ENCODE measurements at places on chromosomes 16 and 17.

GRCh38 chr17:42002792-42003301 is 14.4 kb downstream of the DNAJC7 start:
- DNase-seq = no peak

- peak; percentile 50 for DNase-seq
These were observed at the start of the genes ABI3 and GNGT2 for GRCh38 chr17:49210158-49211029. TSS of gene ABI3 (plus strand) at chr17:49210707. CDS start at chr17:49210725, 18 bp downstream. TSS of gene GNGT2 (minus strand) at chr17:49210574. CDS start at chr17:49207422, 3,152 bp downstream.

- no peak for DNase-seq
These were observed 13.2 kb downstream of the KLHL36 start for GRCh38 chr16:84661418-84662060.

GRCh38 chr16:79811541-79811940 is 211.0 kb upstream of the MAF start:
- no peak for DNase-seq

- DNase-seq = no peak
These were observed 30.8 kb upstream of the RBBP6 start for GRCh38 chr16:24508614-24509013.

DNA sequence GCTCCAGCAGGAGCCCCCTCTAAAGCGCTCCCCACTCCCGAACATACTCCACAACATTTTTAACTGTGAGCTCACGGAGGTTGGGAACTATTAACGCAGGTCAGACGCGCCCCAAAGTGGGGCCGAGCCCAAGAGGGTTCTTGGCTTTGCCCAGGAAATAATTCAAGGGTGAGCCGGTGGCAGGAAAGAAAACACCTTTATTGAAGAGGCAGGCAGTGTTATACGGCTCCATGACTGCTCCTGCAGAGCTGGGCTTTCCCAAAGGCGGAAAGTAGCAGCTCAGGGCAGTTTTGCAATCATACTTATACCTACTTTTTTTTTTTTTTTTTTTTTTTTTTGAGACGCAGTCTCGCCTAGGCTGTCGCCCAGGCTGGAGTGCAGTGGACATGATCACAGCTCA is 6.2 kb downstream of the ADCY9 start:
- no peak for DNase-seq

DNA sequence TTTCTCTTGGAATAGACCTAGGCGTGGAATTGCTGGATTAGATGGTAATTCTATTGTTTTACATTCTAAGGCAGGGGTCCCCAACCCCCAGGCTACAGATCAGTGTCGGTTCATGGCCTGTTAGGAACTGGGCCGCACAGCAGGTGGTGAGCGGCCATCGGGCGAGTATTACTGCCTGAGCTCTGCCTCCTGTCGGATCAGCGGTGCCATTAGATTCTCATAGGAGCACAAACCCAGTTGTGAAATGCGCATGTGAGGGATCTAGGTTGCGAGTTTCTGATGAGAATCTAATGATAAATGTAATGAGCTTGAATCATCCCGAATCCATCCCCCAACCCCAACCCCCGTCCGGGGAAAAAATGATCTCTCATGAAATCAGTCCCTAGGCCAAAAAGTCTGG is 23.0 kb downstream of the NLRC5 start:
- DNase-seq = no peak

DNA sequence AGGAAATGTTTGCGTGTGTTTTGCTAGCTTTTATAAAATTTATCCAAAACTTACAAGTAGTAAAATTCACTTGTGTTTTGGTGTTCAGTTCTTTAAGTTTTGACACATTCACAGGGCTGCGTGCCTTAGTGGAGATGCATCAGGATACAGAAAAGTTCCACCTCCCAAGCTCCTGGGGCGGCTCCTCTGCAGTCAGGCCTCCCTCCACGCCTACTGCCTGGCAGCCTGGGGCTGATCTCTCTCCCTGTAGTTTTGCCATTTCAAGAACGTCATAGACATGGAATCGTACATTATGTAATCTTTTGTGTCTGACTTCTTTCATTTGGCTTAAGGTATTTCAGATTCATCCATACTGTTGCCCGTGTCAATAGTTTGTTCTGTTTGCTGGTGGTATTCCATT is 27.2 kb upstream of the IRF8 start:
- no peak for DNase-seq

DNA sequence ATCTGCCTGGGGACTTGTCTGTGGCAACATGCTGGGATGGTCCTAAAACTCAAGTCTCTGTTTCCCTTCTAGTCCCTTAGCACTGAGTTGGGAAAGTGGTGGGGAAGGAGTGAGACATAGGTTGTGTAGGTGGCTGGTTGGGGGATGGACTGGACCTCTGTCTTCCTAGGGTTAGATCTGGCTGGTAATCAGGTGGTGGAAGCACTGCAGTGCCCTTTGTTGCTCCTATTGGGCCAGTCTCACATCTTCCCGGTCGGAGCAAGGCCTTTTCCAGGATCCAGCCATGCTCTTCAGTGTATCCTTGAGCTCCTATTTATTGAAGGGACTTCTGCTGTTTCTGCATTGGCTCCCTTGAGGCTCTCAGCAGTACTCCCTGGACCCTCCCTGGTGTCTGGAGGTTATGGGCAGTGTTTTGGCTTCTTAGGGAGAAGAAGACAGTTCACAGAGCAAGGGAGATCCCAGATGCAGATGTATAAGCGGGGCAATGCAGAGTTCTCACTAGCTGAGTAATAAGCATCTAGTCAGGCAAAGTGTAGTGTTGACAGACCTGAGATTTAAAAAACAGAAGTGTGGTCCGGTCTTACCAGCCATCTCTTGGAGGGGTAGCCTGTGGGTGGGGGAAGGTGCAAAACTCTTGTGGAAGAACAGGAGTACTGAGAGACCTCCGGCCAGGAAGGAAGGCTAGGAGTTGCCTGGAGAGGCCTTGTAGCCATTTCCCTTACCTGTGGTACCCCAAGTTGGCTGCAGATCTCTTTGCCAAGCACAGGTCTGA is 1.3 kb upstream of the NUTF2 start:
- DNase-seq = no peak

- DNase-seq = no peak
These were observed 13.0 kb downstream of the PCTP start for GRCh38 chr17:55763856-55764255.

GRCh38 chr16:369275-369865 is 968 bp downstream of the MRPL28 start:
- DNase-seq = no peak

DNA sequence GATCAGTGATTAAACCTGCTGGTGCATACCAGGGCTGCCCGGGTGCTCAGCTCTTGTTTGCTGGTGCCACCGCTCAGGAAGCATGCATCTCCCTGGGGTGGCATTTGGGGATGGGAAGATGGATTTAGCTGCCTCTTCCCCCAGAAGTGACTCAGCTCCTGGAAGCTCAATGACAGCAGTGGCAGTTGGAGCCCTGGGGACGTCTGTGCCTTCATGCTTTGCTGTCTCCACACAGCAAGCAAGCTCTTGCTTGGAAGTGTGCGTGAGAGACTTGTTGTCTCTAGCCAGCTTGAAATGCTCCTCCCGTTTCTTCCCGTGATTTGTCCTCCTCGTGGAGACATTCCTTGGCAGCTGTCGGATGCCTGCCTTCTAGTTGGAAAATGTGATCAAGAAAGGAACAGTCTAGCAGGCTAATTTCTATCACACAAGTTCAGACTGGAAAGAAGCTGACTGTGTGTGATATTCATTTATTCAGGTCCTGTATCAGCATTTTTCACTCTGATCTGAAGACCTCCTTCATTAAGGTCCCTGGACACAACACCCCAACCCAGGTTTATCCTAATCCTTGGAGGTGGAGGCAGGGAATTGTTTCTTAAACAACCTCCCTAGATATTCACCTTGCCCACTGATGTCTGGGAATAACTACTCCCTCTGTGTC is 73.0 kb downstream of the BMERB1 start:
- no peak for DNase-seq

GRCh38 chr16:62254847-62255246 is 218.6 kb upstream of the CDH8 start:
- no peak for DNase-seq

GRCh38 chr17:77815127-77815905 is 143.2 kb upstream of the TNRC6C start:
- DNase-seq = no peak

DNA sequence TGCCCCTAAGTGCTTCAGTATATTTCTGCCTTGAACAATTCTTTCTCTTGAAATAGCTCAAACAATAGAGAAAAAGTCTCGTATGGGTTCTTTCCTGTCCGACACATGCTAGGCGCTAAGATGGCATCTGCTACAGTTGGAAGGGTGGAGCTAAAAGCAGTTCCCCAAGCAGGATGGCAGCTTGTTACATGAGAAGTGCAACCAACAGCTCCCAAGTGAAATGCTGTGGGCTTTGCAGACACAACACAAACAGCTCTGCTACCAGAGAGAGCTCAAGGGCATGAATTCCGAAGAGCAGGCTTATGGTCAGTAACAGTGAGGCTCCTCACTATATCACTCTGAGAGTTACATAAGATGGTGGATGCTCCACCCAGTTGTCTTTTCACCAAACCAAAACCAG is 83.8 kb downstream of the VPS53 start:
- DNase-seq = no peak

DNA sequence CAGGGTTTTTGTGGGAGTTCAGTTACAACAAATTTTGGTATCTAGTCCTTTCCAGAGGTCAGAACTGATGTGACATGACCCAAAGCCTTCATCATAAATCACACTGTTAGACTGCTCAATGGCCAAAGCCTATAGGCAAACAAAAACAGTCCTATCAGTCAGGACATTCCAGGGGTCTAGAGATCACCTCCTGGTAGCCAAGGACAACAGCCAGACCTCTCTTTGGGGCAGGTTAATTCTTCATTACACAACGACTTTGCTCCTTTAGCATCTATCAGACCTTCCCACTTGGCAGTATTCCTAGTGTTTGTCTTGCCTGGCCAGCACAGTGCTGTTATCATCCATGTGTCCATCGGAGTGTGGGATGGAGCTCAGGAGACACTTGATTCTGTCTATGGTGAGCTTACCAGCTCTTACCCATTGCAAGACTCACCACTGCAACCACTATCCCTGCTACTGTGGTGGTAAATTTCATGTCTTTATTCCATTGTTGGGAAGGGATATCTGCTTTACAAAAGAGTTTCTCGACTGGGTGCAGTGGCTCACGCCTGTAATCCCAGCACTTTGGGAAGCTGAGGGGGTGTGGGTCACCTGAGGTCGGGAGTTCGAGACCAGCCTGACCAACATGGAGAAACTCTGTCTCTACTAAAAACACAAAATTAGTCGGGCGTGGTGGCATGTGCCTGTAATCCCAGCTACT is 95.5 kb upstream of the DHX40 start:
- no peak for DNase-seq

DNA sequence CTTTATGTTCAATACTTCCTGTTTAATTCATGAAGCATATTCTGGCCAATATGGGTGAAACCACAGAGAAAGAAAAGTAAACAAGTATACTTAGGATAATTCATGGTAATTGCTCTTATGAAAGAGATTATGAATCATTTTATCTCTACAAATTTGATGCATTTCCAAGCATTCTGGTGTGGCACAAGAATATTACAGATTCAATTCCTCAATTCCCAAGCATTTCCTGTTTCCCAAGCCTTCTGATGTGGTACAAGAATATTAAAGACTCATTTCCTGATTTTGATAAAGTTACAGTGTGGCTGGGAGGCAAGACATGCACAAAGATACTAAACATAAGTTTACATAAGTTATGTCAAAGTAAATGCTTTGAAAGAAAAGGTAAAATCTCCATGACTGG is 126.1 kb upstream of the NUDT7 start:
- no peak for DNase-seq

- DNase-seq = no peak
These were observed 44.7 kb downstream of the SKAP1 start for GRCh38 chr17:48385319-48385718.

GRCh38 chr16:261031-261691 is 14.6 kb downstream of the RGS11 start:
- DNase-seq = no peak

- DNase-seq = no peak
These were observed 4.4 kb upstream of the BCL6B start for GRCh38 chr17:7018331-7018964.

DNA sequence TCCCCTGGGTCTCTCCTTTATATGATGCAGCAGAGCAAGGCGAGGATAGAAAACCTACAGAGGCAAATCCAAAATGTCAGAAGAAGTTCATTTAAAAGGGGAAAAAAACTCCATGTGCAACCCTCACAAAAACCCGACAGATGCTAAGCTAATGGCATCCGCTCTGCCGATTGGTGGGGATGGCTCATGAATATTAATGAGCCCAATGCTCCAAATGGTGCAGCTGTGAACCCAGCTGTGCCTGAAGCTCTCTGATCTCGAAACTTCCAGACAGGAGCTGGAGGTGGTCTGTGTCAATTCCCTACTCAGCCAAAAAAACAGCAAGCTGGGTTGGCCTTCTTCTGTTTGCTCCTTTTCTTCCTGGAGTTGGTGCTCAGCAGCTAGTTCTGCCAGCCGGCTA is 15.5 kb downstream of the SNX11 start:
- DNase-seq = no peak

- DNase-seq = no peak
These were observed 65.5 kb upstream of the HSBP1 start for GRCh38 chr16:83742124-83742899.

- DNase-seq = no peak
These were observed 149.8 kb downstream of the RBFOX3 start for GRCh38 chr17:79461041-79461440.

- no peak for DNase-seq
These were observed 662.5 kb upstream of the SALL1 start for GRCh38 chr16:51813609-51814008.

- no peak for DNase-seq
These were observed 11.3 kb downstream of the RIPOR1 start for GRCh38 chr16:67539691-67540635.

DNA sequence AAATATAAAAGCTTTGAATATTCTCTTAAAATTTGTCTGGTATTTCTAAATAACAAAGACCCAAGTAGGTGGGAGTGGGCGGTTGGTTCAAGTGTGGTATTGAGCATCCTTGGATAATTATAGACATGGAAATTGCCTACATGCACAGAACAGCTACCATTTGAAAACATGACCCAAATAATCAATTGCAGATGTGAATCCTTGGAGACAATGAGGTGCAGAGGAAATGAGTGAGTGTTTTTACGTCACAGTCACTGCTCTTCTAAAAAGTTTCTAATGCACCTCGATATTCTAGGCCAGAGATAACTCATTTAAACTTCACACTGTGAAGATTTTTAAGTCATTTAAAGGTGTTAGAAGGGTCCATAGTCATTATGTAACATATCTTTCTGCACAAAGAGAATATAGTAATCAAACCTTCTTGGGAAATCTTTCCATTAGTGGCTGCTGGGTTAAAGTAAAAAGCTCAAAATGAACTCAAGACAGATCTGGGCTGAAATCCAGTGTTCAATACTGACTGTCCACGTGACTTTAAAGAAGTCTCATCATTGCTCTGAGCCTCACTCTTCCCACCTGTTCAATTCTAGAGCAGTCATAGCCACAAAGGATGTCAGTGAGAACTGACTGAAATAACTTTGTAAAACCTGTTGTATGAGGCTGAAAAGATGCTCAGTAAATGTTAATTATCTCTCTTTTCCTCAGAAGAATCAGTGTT is 144.5 kb downstream of the CDH11 start:
- DNase-seq = no peak

- no peak for DNase-seq
These were observed 69.0 kb downstream of the CDK5R1 start for GRCh38 chr17:32555611-32556310.
